Mesenteric fat pad (tissue), 1 donor: ENCODE measurements at places on chromosomes 11 and 22. TPM values are rescaled to one million over a fixed set of nuclear protein-coding genes. Genes with fewer than 3 reads are reported as not detected.

The PHF21B gene
- not detected for total RNA-seq

The TSSK2 gene
- not detected for total RNA-seq

The TECTA gene
- 0.84 TPM for total RNA-seq

The SLC22A12 gene
- 0.29 TPM for total RNA-seq

The CELSR1 gene
- 1.8 TPM for total RNA-seq

The NPTXR gene
- total RNA-seq: 5.5 TPM

The DDI1 gene
- total RNA-seq: not detected
